Activated T-cell treated with anti-CD3 and anti-CD28 coated beads, Interleukin-2, amount 50 U/mL, for 24 hours (primary cell): ENCODE measurements at places on chromosomes 2 and 18.

DNA sequence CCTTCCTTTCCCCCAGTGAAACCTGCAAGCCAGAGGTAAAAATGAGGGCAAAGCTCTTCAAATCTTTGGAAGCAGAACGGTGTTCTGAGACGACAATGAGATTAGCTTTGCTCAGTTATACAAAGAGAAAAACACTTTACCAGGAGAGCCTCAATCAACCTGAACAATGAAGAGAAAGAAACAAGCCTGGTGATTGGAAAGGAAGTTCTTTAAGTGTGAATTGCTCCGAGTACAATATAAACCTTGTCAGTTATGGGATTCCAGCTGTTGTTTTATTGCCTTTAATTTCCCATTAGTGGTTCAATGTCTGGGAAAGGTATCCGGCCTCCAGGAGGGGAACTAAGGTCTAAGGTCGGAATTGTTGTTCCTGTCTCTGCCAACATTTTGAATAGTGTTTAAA is 901.6 kb downstream of the EPHA4 start:
- peaks cover 16% of the 10 kb centered on the region for H3K27me3 ChIP-seq
- H3K4me1 ChIP-seq = no peaks in the 10 kb centered on the region
- H3K4me3 ChIP-seq = no peak overlapping the region
- no peaks in the 10 kb centered on the region for H3K36me3 ChIP-seq

DNA sequence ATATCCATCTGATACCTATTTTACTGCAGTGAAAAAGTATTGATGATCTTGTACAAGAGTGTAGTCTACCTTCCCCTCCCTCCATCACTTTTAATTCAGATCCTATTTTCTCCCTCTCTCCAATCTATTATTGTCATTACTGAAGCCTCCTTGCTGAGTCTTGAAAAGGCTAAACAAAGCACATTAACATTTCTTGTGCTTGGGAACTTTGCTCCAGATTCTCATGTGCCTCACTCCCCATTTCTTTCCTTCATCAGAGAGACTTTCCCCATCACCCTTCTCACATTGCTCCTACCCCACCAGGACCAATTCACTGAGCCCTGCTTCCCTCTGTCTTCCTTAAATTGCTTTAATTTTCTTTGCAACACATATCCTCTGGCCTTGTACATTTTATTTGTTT is 736.2 kb upstream of the GCFC2 start:
- H3K27me3 ChIP-seq = no peaks in the 10 kb centered on the region
- no peak overlapping the region for H3K4me3 ChIP-seq
- H3K36me3 ChIP-seq = no peaks in the 10 kb centered on the region
- no peak for DNase-seq
- H3K27ac ChIP-seq = no peak overlapping the region

- H3K27me3 ChIP-seq = no peaks in the 10 kb centered on the region
- no peaks in the 10 kb centered on the region for H3K4me1 ChIP-seq
- H3K36me3 ChIP-seq = no peaks in the 10 kb centered on the region
- H3K27ac ChIP-seq = no peak overlapping the region
- no peak for DNase-seq
These were observed 522.0 kb downstream of the SPAG16 start for GRCh38 chr2:213806125-213806726.

DNA sequence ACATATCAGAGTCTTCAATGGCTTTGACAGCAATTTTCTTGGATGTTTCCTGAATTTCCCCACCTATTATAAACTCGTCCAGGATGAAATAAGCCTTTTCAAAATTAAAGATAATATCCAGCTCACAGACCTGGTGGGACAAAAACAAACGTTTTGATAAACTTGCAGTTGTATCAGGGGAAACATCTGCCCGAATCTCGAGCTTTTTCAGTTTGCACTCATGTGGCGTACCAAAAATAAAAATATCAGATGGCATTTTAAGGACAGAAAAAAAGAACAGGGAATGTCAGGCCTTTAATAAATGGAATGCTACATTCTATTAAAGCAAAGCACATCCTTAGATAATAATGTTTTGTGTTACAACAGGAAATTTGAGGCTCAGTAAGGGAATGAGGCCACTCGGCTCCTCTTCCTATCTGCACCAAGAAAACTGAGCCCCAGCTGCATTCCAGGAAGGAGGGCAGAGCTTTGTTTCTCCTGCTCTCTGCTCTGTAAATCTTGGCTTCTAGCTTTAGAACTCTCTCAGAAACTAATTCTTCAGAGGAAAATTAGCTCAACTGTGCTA is 72.1 kb downstream of the AP1S3 start:
- no peaks in the 10 kb centered on the region for H3K27me3 ChIP-seq
- H3K4me3 ChIP-seq = no peak overlapping the region
- H3K36me3 ChIP-seq = peaks cover 10% of the 10 kb centered on the region
- DNase-seq = no peak
